ENCODE measurements at places on chromosomes 3 and 15.

DNA sequence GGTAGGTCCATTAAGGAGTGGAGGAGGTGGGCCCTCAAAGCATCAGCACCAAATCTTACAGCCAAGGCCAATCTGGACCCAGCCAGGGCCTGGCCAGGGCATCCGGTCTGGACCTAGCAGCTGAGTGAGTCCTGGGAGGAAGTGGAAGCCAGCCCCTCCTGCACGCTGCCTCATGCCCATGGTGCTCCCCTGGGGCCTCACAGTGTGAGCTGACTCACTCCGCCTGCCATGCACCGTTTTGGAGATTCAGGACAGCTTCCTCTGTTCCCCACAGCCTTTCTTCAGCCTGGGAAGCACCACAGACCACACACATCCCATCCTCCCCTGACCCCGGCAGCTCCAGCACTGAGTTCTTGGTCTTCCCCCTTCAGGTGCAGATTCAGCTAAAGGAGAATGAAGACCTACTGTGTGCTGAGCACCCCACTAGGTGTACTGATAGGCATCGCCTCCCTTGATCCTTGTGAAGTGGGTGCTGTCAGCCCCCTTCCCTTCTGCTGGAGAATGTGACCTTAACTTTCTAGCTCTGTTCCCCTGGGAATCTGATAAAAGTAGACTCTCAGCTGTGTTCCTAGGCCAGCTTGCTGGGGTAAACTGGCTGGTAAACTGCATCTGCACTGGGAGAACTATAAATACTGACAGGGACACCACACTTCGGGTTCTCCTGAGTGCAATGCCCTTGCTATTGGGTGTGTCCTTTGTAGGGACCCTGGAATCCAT lies 36.8 kb upstream of the SEC13 start:
- DNase-seq = no peak

DNA sequence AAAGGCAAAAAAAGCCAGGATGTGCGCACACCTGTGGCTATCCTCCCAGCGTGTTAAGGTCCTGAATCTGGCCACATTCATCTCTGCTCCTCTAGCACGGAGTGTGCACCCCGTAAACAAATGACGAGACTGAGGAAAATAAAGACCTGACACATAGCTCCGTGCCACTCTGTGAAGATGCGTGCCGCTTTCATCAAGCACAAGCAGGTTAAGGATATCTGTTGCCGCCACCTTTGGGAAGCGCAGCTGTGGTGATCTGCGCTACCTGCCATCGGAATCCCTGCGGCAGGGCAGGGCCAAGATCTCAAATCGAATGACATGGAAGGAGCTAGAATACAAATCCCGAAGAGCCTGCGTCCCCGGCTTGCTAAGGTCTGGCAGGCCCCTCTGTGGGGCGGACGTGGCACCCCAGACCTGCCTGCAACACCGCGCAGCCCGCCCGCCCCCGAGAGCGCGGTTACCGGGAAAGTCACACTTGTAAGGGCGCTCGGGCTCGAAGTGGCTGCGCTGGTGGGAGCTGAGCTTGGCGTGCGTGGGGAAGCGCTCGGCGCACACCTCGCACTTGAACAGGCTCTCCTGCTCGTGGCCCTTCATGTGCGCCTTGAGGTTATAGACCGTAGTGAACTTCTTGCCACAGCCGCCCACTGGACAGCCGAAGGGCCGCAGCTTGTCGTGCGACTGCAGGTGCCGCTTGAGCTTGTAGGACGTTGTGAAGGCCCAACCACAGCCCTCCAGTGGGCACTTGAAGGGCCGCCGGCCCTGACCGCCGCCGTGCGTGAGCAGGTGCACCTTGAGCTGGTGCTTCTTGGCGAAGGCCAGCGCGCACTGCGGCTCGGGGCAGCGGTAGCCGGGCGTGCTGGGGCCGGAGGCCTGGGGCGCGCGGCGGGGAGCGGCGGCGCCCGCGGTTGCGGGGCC lies 936 bp downstream of the ZXDC start:
- DNase-seq = peak; percentile 49

DNA sequence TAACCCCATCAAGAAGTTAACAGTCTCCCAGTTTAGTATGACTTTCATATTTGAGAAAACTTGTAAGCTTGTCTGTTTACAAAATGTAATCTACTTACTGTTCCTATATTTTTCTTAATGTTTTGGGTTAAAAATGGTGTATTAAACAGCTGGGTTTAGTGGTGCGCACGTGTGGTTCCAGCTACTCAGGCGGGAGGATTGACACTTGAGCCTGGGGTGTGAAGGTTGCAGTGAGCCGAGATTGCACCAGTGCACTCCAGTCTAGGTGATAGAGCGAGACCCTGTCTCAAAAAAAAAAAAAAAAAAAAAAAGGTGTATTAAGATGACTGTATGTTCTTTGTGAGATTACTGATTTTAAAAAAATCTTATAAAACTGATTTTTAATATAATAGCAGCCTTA lies 69.3 kb downstream of the BBX start:
- no peak for DNase-seq

DNA sequence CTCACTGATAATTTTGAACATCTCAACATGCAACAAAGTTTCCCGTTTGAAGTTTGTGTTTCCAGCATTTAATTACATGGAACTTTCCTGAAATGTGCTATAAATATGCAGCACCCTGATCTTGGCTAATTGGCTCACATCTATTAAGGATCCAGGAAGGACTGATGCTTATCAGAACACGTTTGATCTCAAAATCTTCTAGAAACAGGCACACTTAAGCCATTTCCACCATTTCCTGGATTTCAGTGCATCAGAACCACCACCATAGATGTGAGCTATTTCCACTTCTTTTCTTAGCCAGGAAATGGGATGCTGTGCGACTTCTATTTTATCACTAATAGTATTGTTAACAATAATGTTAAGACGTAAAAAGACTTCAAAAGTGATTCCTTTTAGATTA lies 228.9 kb downstream of the FEZF2 start:
- DNase-seq = no peak

GRCh38 chr15:40891138-40891537 lies 3.1 kb upstream of the VPS18 start:
- no peak for DNase-seq

DNA sequence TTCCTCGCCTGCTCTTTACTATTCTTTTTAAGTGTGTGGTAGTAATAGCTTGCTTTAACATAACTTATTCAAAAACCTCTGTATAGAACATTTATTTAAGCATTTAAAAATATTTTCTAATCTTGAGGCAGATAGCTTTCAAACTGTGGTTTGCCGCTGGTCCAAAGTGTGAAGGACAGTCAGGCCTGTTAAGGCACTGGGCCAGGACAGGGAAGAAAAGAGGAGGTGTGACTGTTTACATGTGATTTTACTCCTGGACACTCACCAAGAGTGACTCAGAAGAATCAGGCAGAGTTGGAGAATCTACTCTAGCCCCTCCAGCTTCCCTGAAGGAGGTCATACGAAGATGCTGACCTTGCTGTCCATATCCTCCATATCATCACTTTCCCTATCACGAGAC lies 44.7 kb downstream of the CEP152 start:
- no peak for DNase-seq

GRCh38 chr3:42699511-42699971 lies 3.1 kb downstream of the HHATL start:
- no peak for DNase-seq

DNA sequence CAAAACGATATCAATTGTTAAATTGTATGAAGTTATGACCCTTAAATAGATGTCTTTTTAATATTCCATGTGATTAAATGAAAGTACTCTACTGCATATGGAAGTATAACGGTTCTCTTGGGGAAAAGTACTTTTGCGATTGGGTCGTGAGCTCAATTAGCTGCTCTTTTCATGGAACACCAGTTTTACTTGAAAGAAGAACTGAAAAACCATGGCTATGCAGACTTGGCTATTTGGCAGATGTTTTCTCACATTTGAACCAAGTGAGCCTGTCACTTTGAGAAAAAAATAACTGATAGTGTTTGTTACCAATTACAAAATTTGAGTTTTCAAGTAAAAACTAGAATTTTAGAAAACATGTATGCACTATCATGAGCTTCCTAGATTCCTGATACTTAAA lies 5.9 kb upstream of the INAFM2 start:
- DNase-seq = no peak

Measured in activated naive CD4-positive, alpha-beta T cell treated with Interleukin-2 at 50 U/mL for 16 hours (primary cell).